ENCODE measurements at places on chromosomes 5 and 9. TPM values are rescaled to one million over a fixed set of nuclear protein-coding genes. Genes with fewer than 3 reads are reported as not detected.

Gene PRELID2
- total RNA-seq: 25.9 TPM

Gene HEMGN
- total RNA-seq: not detected

GRCh38 chr9:3733039-3733408 lies 207.2 kb upstream of the RFX3 start:
- no peaks in the 10 kb centered on the region for H3K27me3 ChIP-seq
- no peak for DNase-seq
- H3K4me3 ChIP-seq: no peak overlapping the region
- no peak overlapping the region for H3K27ac ChIP-seq
- H3K4me1 ChIP-seq: peaks cover 16% of the 10 kb centered on the region
- no peaks in the 10 kb centered on the region for H3K36me3 ChIP-seq

GRCh38 chr5:71719063-71719964 lies at the start of gene CARTPT:
Gene CARTPT (plus strand): TSS chr5:71719275. CDS start chr5:71719294, 19 bp downstream.
- no peaks in the 10 kb centered on the region for H3K4me1 ChIP-seq
- peaks cover 100% of the 10 kb centered on the region for H3K27me3 ChIP-seq

GRCh38 chr9:92829420-92829819 lies 48.4 kb downstream of the ZNF484 start:
- no peaks in the 10 kb centered on the region for H3K27me3 ChIP-seq
- no peak for DNase-seq
- no peaks in the 10 kb centered on the region for H3K4me1 ChIP-seq
- H3K27ac ChIP-seq: no peak overlapping the region
